ENCODE measurements at places on chromosomes 4 and X. TPM values are rescaled to one million over a fixed set of nuclear protein-coding genes. Genes with fewer than 3 reads are reported as not detected.

- no peak for DNase-seq
Observed at GRCh38 chr4:25896776-25897539, 17.1 kb upstream of the SMIM20 start.

DNA sequence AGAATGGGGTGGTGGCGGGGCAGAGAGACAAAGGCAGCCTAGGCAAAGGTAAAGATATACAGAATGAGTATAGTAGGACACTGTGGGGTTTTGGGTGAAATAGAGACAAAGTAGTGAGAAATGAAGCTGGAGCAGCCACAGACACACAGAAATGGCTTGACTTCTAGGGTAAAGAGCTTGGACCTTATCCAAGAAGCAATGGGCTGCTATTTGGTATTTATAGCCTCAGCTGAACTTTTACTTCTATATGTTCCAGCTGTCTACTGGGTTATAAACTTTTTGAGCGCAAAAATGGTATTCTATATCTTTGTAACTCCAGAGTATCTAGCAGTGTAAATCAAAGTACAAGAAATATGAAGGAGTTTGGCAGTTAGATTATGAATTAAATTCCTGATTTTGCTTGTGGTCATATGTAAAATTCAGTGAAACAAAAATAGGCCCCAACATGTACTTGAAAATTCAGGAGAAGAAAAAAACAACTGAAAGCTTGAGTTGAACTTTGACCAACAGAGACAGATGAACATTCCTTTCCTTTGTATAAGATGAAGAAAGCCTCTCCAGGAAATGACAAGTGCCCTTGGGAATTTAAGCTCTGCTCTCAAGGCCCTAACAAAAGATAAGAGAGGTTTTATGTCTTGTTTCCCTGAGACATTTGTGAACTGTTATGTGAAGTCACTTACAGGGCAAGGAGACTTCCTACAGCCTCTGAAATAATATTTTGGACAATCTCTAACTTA lies 354.1 kb downstream of the CHIC1 start:
- no peak for DNase-seq

DNA sequence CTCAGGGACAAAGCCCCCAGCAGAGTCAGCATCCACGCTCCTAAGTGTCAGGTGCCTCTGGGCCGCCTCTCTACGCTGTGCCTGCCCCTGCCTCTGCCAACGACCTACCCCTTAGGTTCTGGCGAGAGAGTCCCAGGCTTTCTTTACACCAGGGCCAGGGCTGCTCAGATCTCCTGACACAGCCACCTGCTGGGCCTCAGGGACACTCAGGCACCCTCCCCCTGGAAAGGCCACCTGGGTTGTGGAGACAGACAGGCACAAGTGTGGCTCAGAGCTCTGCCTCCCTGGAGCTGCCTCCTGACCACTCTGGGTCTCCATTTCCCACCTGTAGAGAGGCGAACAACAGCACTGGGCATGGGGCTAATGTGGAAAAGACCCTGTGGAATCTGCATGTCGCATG lies 90.0 kb upstream of the ADRA2C start:
- no peak for DNase-seq

DNA sequence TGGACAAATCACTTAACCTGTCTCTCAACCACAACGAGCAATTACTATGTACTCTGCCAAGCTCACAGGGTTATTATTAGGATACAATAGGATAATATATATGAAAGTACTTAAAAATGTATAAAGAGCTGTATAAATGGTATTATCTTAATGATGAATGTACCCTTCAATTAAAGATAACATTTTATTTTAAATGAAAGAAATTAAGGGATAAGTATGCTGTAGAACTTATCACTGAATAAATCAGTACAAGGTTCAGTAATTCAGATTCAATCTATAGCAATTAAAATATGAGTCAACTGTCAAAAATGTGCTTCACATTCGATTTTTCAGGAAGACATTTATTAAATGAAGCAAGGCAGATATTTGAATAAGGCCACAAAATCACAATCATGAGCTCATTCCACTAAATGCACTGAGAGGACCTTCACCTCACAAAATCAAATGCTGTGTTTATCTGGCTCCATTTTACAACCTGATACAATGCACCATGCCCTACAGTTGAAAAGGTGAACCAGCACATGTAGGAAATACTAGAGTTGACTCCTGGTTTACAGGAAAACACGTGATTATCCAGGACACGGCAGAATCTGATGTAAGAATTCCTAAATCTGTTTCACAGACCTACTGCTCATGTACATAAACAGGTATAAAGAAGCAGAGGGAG lies 4.4 kb downstream of the LRCH2 start:
- no peak for DNase-seq

DNA sequence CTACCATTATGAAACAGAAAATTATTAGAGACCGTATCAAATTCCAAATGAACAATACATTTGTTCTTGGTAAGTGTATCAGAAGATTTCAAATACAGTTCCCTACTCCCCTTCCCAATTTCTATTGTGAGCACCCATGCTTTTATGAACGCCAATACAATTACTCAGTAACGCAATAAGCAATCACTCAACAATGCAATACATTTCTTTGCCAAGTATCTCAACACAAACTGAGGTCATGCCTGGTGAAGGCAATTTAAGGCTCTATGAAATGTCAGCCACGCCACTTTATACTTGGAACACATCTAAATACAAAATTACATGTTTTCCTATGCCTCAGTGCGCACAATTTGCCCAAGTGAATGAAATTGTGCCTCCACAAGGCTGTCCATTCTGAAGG lies 712 bp downstream of the PNPLA4 start:
- no peak for DNase-seq

GRCh38 chrX:88865634-88866033 lies 118.6 kb downstream of the CPXCR1 start:
- no peak for DNase-seq

DNA sequence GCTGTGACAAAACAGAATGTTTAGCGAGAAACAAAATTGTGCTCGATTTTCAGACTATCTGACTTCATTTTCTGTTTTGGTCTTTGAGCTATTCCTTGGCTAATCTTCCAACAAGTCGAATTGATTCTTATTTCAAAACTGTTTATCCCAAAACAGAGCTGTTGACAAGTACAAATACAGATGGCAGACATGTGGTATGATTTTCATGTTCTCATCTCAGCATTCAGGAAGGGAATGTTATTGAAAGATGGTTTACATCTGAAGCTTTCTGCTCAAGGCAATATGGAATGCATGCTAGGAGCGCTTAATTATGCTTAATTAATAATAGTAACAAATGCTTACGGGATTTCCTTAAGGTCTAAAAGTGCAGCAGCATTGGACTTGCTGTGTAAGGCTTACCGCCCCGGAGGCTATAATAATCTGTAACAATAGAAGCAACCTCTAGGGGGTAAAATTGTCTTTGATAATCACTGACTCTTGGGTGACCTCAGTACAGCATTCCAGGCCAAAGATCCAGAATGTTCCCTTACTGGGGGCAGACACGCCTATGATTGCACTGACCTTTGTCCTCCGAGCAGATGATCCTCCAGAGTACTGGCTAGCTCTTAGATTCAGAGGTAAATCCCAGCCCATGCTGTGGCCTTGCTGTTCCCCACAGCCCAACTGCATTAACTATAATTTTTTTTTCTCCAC lies 16.4 kb downstream of the LSM6 start:
- no peak for DNase-seq

DNA sequence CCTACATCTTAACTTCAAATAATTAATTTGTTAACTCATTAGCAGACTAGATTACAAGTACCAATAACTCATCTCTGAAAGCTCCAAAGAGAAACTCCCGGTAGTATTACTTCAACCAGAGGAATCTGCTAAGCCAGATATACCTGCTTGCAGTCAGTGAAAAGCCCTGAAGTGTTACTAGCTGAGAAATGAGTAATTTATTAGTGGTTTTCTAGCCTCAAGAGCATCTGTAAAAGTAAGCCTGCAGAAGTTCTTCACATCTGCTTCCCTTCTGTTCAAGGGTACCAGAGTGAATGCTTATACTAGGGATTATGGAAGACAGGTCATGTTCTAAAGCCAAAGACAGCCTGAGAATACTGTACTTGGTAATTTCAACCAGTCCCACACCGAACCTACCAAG lies 34.7 kb downstream of the IRS4 start:
- DNase-seq = no peak

DNA sequence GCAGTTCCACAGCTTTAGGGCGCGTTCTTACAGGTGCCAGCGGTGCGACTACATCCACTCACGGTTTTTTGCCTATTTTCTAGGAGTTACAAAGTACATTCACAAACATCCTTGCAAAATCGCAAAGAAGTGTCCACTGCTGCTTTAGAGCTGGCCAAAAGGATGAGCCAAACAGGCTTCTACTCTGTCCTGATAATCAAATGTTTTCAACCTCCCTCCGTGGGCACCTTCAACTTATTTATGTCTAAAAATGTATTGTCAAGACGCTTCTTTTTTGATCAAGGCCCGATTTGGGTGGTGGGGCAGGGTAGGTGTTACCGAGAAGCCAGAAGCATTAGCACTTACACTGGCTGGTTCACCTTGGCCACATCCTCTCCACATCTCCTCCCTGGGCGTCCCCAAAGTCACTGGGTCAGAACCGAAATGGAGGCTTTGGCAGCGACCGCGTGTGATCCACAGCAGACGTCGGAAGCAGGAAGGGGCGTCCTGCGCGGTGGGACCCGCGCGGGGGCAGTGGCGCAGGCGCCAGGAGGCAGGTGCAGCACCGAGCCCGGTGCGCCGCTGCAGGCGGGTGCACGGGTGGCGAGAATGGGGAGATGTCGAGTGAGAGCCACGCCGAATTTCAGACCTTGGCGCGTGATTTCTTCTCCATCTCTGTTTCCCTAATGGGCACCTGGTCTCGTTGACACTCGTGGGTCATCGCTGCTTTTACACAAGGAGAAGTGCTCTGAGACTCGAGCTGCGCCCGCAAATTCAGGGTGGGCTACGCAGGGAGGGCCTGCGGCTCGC lies 16.9 kb downstream of the NKX3-2 start:
- no peak for DNase-seq

- no peak for DNase-seq
Observed at GRCh38 chrX:150982235-150982787, 824 bp upstream of the HMGB3 start.

DNA sequence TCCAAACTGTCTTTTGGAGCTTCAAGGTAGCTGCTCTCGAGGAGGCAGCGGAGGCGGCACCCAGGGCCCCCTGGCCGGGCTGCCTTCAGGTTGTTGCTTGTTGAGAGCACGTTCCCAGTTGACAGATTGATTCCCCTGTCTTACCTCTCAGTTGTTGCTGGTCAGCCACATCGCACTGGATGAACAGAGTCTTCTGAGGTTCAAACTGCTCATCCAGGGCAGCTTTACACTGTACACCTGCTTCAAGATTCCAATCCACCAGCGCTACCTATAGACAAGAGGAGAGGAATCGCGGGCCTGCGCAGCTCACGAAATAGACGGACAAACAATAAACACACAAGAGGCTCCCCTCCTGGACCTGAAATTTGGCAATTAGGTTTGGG lies 497 bp downstream of the HPGD start:
- peak; percentile 15 for DNase-seq

LIAS gene
- 13.2 TPM for polyA plus RNA-seq

GRCh38 chr4:151715881-151716280 lies 44.9 kb downstream of the GATB start:
- no peak for DNase-seq

- peak; percentile 72 for DNase-seq
Observed at GRCh38 chr4:153426207-153426885, 39.8 kb upstream of the TMEM131L start.

DNA sequence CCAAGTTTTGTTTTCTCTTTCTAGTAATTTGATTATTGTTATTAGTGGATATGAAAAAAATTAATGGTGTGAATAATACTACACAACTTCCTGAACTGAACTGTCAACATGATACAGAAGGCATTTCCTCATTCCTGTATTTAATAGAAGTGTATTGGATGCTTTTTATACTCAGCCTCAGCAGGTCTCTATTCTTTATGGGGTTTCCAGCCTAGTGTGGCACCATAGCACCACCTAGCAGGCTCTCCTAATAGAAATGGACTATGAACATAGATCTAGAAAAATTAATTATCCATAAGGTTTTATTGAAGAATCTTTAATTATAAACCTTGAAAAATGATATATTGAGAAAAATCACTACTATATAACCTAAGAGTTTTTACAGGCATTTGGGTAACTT lies 52.4 kb downstream of the GLRB start:
- no peak for DNase-seq

- no peak for DNase-seq
Observed at GRCh38 chrX:22163326-22163725, 109.4 kb upstream of the CBLL2 start.

GRCh38 chr4:142236268-142236667 lies 599.9 kb downstream of the IL15 start:
- DNase-seq = no peak

DNA sequence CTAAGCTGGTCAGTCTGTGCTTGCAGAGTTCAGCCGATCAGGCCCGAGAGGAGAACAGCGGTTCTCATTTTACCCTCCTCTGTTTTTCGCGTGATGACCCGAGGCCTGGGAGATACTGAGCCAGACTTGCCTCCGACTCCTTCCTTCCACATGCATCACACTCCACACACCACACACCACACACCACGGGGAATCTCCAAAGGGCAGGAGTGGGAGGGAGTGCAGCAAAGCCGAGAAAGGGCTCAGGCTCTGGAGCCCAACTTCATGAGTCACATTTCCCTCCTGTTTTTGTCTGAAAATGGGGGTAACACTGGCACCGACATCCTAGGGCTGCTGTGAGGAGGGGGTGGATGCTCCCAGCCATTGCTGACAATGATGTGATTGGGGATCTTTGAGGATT lies 38.9 kb downstream of the TKTL1 start:
- no peak for DNase-seq

Data from CD4-positive, alpha-beta memory T cell (primary cell).